ENCODE measurements at places on chromosomes 2 and 18. TPM values are rescaled to one million over a fixed set of nuclear protein-coding genes. Genes with fewer than 3 reads are reported as not detected.

GRCh38 chr2:101809698-101810097 lies 112.2 kb downstream of the MAP4K4 start:
- DNase-seq = no peak

DNA sequence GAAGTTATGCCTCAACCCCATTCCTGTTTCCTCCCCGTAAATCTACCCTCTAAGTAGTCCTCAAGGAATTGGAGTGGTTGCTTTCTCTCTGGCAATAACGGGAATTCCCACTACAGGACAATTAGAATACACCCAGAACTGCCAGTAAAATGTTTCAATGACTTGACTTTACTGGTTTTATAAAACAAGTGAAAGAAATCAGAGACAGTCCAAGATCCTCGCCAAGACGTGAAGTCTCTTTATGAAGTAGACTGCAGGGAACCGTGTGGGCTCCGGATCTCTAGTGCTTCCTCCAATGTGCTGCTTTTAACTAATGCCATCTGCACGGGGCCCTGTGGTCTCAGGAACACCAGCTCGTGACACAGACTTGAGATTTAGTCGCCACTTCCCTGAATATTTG lies 101.4 kb downstream of the CPO start:
- no peak for DNase-seq

- peak; percentile 62 for DNase-seq
Observed at GRCh38 chr2:222318712-222319585, 20.2 kb upstream of the PAX3 start.

Gene LPIN1
- 13.5 TPM for total RNA-seq

Gene ATP8B1
- 5.2 TPM for total RNA-seq

GRCh38 chr2:38246105-38246504 lies 131.0 kb downstream of the ATL2 start:
- DNase-seq = no peak

- no peak for DNase-seq
Observed at GRCh38 chr2:97723156-97724072, 10.0 kb downstream of the ZAP70 start.

DNA sequence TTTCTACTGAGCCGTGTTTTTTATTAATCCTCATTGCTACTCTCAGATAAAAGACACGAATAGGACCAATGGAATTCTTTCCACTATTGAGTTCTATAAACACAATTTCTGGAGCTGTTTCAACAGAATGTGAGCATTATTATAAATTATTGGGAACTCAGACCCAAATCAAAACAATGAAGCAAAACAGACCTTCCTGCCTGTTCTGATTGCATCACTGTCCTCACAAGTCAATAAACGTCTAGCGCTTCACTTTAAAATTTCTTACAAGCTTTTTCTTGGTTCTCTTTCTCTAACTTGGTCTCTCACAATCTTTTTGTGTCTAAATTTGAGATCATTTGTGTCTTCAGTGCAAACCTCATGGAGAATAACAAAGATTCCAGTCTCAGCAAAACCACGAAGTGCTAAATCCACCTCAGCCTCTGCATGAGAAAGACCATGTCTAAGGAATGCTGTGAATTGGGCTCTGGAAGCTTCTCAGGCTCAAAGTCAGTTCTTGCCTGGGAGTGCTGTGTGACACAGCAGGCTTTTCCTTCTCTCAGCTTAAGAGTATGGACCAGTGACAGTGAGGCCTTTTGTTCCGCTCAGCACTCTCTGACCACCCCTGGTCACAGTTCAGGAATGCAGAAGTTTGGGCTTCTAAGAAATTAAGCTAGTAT lies 22.8 kb downstream of the ARHGAP28 start:
- peak; percentile 35 for DNase-seq

- peak; percentile 86 for DNase-seq
Observed at GRCh38 chr2:108587621-108588020, 53.4 kb downstream of the LIMS1 start.

Gene ASIC4
- 0.42 TPM for total RNA-seq

GRCh38 chr2:75064691-75065396 lies 106.4 kb downstream of the POLE4 start:
- peak; percentile 58 for DNase-seq

- peak; percentile 51 for DNase-seq
Observed at GRCh38 chr2:28394331-28394877, 1.7 kb downstream of the FOSL2 start.

Gene TOGARAM2
- total RNA-seq = not detected

DNA sequence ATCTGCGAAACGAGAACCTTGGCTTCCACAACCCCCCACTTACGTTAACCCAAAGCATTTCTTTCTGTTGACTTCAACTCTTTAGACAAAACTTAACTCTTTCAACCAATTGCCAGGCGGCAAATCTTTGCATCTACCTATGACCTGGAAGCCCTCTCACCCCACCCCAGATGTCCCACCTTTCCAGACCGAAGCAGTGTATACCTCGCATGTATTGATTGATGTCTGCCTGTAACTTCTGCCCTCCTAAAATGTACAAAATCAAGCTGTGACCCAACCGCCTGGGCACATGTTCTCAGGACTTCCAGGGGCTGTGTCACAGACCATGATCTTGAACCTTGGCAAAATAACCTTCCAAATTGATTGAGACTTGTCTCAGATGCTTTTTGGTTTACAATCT lies 12.3 kb downstream of the AQP12B start:
- DNase-seq = no peak

- no peak for DNase-seq
Observed at GRCh38 chr2:46504685-46505471, 25.5 kb downstream of the TMEM247 start.

All from Daoy (cell line).